ENCODE measurements at places on chromosomes 12 and 14. TPM values are rescaled to one million over a fixed set of nuclear protein-coding genes. Genes with fewer than 3 reads are reported as not detected.

Gene EIF2S3B
- total RNA-seq: 0.42 TPM

- peak; percentile 43 for DNase-seq
These were observed 279.8 kb upstream of the DIO2 start for GRCh38 chr14:80491131-80491530.

- no peak for DNase-seq
These were observed 210.8 kb downstream of the SLC41A2 start for GRCh38 chr12:104747330-104747729.

GRCh38 chr14:76778546-76779215 is 17.4 kb downstream of the VASH1 start:
- DNase-seq: no peak

GRCh38 chr12:59250766-59251165 is 330.5 kb upstream of the LRIG3 start:
- DNase-seq: no peak

DNA sequence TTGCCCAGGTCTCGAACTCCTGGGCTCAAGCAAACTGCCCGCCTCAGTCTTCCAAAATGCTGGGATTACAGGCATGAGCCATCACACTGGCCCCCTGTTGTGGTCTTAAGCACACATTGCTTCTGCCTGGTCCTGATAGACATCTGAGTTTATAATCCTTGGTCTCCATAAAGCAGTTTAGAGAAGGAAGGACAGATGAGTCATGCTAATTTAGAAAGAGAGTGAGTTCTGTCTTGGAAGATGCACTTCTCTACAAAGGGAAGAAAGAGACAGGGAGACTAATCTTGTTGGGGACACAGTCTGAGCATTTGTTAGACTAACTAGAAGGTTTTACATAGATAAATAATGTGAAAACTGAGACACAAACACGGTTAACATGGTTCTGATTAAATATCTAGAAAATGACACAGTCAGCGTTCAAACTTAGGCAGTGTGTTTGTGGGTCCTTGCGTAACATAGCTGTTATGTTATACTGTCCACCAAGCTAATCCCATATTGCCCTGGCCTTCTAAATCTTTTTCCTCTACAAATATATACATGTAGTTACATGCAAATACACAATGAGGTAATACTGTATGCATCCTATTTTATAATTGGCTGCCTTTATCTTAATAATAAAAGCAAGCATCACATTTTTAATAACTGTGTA is 31.0 kb downstream of the SAMD4A start:
- DNase-seq: no peak
